ENCODE measurements at places on chromosomes 12 and 14.

- peak; percentile 79 for DNase-seq
These were observed 5.1 kb upstream of the PSMA3 start for GRCh38 chr14:58239244-58240195.

GRCh38 chr12:68043435-68043834 lies 54.2 kb downstream of the IFNG-AS1 start:
- no peak for DNase-seq

DNA sequence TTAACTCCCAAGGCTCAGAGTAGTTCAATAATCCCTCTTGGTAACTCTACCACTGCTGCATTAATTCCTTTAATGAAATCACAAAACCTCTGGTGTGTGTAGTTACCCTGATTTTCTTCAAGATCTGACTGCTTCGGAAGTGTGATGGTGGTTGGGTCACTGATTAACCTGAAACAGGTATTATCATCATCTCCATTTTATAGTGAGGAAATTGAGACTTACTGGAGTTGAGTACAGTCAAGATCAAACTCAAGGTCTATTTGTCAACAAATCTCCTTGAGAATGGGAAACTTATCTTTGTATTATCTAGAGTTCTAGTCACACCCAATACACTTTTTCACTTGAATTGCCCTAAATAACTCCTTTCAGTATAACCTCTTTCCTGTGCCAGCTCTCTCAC lies 233.5 kb downstream of the BTG1 start:
- DNase-seq, result no peak

- DNase-seq, result peak; percentile 8
These were observed at the start of gene CHGA for GRCh38 chr14:92922883-92923743. Gene CHGA (plus strand): TSS chr14:92923150. CDS start chr14:92923360, 210 bp downstream.

GRCh38 chr12:41980390-41980789 lies 164.3 kb downstream of the GXYLT1 start:
- no peak for DNase-seq

DNA sequence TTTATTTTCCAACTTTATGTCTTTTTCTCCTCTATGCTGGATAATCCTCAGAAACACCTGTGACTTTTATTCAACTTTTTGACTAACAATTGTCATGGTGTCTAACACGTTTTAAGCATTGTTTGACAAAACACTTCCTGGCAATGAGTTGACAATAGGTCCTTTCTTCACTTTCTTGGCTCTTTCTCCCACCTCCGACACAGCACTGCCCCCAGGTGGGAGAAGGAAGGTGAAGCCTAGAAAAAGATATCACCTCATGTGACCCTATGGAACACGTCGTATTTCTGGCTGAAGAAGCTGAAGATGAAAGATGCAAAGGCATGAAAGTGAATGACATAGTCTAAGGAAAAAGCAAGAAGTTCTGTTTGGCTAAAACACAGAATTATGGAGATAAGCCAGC lies 430.0 kb downstream of the ETNK1 start:
- DNase-seq, result no peak

GRCh38 chr12:6285532-6286306 lies 24.8 kb upstream of the PLEKHG6 start:
- no peak for DNase-seq

Measured in effector memory CD4-positive, alpha-beta T cell (primary cell).